ENCODE measurements at places on chromosomes 5 and 9. TPM values are rescaled to one million over a fixed set of nuclear protein-coding genes. Genes with fewer than 3 reads are reported as not detected.

FOXD4L5 gene
- total RNA-seq, result 0.29 TPM

STPG3 gene
- not detected for total RNA-seq

IFNK gene
- total RNA-seq, result not detected

WDR38 gene
- not detected for total RNA-seq

DNA sequence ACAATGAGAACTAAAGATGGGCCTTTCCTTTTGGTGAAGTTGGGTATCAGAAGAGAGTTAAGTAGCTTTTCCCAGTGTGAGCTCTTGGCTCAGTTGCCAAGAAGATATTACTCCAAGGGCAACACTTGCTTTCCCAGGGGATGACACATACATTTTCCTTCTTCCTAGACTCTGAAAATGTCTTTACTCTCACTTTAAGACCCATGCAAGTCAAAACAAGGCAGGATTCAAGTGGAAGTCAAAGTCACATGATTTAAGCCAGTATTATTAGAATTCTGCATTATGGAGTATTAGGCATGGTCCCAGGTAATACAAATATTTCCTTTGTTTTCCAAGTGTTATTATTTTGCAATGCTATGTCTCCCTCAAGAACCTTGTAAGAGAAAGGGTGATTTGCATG, 175.1 kb downstream of the PPP2R2B start:
- no peaks in the 10 kb centered on the region for H3K4me1 ChIP-seq
- DNase-seq, result no peak
- H3K36me3 ChIP-seq, result no peaks in the 10 kb centered on the region
- no peak overlapping the region for H3K27ac ChIP-seq

- H3K4me3 ChIP-seq, result no peak overlapping the region
- no peaks in the 10 kb centered on the region for H3K27me3 ChIP-seq
- no peak for DNase-seq
- no peaks in the 10 kb centered on the region for H3K36me3 ChIP-seq
These were observed 35.8 kb downstream of the ALG2 start for GRCh38 chr9:99185934-99186333.
